ENCODE measurements at places on chromosomes 5 and 9.

- DNase-seq = no peak
Measured at GRCh38 chr5:63081402-63081801, 502.8 kb downstream of the LRRC70 start.

DNA sequence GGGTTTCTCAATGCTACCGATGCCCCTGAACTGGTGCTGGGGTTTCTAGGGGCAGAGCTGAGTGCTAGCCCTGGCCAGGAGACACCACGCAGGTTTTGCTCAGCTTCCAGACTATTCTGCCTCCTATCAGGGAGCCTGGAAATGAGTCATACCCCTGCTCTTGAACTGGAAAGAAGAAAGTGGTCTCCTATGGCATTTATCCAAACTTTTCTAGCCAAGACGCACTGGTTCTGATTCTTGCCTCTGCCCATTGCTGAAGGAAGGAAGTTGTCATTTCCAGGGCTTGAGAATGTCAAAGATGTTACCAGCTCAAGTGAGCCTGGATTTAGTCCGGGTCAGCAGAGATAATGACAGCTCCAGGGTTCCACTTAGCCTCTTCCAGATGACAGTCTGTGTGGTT lies 561.9 kb downstream of the CDK5RAP2 start:
- DNase-seq = no peak

- DNase-seq = no peak
Measured at GRCh38 chr5:31407921-31408693, 123.8 kb downstream of the DROSHA start.

GRCh38 chr5:82422751-82423181 lies 144.6 kb upstream of the RPS23 start:
- no peak for DNase-seq

GRCh38 chr5:7329712-7330111 lies 66.2 kb upstream of the ADCY2 start:
- no peak for DNase-seq

DNA sequence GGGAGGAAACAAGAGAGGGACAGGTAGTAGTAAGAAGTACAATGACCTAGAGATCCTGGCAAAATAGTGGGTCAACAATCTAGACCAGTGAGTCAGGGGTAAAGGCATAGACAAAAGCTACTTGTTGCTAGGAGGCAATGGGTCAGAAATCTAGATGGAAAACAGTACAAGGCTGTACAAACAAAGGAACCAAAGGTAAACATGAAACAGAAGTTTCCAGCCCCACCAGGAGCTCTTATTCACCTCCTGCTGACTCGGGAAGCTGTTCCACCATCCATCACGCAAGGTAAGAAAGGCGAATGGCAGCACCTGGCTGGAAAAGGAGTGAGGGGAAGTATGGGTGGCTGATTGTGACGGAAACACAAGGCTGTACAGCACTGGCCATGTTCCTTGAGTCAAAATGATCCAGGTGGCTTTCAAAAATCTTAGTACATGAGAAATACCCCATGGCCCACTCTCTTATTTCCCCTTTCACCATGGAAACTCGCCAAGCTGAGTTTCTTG lies 70.5 kb upstream of the RAI14 start:
- DNase-seq = no peak

GRCh38 chr9:98580956-98581355 lies 127.8 kb downstream of the GABBR2 start:
- no peak for DNase-seq

Measured in NCI-H1105 treated with DMSO at 0.1 percent for 48 hours (cell line).